ENCODE measurements at places on chromosomes 11 and 22.
A peak's percentile ranks its signal among the peaks of the same experiment; 100 is the strongest.

DNA sequence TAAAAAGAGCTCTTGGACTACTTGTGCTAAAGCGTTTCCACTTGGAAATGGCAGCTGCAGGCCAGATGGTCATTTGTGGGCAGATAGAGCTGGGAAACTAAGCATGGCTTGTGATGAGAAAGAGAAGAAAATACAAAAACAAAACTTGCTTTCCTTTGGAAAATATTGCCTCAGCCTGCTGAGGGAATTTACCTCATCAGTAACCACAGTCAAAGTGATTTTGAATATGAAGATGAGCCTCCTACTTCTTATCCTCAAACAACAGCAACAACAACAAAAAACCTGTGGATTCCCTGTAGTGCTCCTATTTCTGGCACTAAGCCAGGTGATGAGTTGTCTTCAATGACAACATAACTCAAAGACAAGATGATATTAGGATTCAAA, 62.7 kb upstream of the FIBIN start:
- DNase-seq, result peak; percentile 1

DNA sequence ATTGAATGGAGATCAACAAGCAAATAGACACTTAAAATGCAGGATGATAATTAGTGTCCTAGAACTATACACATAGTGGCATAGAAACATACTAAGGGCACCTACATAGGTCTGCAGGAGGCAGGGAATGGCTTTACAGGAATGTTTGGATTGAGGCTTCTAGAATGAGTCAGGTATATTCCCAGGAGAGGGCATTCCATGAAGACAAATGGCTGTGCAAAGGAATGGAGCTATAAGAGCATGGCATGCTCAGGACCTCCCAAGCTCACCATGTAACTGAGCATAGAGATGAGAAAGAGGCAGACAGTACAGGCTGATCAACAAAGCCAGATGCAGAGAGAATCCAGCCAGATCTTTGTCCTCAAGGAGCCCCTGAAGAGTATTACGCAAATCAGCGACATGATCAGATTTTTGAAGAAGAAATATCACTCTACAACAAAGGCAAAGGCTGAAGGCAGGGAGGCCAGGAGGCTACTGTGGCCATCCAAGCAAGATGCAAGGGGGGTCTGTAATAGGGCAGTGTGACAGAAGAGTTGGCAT, 211.1 kb upstream of the MTNR1B start:
- DNase-seq, result no peak

DNA sequence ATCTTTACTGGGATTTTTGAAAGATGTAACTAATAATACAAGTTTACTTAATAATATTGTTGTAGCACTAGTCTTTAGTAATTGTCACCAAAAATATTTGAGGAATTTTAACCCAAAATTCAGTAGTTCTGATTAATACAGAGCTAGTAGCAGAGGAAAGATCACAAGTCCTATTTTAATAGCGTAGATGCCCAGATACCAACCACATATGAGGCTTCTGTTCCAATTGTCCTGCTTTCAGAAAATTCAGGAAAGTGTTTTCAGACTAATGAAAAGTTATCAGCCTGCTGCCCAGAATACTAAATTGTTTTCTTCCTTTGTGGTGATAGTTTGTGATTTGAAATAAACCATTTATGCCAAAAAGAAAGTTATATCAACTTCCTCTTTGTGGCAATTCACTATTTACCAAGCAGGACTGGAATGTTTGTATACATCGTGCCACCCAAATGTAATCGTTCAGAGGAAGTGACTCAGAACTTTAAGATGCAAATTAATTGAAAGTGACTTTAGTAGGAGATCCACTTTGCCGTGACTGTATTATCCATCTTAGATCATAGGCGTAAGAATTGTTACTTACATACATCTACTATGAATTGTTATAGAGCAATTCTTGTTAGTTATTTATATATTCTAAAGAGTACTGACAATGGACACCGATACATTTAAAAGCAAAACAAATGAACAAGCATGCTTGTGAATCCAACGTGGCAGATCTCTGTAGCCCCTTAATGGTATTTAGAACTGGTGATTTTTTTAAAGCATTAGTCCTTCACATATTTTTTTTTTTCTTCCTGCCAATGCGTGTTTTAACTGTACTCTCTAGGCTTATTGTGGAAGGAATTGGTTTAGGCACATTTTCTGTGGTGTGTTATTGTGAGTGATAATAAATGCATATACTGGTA, 231.0 kb downstream of the DDX10 start:
- DNase-seq, result no peak

DNA sequence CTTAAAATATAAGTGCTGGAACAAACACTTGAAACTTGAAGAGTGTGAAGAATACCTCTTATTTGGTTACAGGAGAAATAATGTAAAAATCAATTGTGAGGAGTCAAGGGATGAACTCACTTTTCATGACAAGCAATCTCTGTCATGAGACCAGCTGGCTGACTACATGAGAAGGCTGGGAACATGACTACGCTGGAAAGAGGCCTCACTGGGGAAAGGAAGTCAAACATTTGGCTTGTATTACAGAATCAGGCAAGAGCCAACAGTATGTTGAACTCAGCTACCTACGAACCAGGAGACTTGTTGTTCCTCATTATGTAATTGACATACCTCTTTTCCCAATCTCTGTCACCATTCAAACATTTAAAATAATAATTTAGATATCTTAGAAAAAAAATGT, 14.4 kb downstream of the DCDC1 start:
- no peak for DNase-seq

GRCh38 chr11:17489751-17490150, 13.1 kb upstream of the ABCC8 start:
- no peak for DNase-seq

DNA sequence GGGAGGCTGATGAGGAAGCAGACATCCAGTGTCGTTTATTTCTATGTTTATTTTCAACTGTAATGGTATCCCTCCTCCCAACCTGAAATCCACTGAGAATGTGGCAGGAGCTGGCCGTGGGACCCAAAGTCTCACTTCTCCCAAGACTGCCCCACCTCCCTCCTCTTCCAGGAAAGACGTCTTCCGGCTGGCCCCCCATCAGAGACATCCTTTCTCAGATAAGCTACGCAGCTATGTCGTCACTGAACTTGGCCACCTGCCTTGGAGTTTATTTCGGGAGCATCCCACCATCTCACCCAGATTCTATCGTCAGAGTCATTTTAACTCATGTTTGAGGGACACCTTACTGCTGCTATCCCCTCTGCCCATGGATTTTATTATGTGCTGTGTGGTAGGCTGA, 13.9 kb downstream of the TMEM184B start:
- no peak for DNase-seq

GRCh38 chr11:64753380-64754123, 6.2 kb downstream of the PYGM start:
- DNase-seq, result no peak

DNA sequence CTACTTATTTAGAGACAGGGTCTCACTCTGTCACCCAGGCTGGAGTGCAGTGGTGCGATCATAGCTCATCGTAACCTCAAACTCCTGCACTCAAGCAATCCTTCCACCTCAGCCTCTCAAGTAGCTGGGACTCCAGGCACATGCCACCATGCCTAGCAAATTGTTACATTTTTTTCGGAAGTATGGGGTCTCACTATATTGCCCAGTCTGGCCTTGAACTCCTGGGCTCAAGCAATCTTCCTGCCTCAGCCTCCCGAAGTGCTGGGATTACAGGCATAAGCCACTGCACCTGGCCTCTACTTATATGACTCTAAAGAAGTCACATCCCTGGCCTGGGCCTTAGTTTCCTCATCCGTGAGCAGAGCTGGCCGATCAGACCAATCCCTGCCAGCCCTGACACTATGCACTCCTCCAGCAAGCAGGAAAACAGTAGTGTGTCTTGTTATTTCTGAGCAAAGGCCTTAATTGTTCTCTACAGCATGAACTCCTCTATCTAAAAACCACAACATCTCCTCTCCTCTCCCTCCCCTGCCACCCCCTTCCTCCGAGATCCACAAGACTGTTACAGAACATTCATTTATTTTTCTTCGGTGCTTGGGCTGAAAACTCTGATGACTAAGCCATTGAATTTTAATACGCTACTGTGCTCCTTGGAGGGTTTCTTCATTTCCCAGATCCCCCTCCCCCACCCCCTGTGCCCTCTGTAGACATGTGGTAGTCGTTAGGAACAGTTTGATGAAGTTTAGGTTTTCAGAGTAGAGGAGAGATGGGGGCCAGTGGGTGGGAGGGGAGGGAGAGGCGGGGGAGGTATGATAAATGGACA, 91.5 kb downstream of the ABTB2 start:
- no peak for DNase-seq

DNA sequence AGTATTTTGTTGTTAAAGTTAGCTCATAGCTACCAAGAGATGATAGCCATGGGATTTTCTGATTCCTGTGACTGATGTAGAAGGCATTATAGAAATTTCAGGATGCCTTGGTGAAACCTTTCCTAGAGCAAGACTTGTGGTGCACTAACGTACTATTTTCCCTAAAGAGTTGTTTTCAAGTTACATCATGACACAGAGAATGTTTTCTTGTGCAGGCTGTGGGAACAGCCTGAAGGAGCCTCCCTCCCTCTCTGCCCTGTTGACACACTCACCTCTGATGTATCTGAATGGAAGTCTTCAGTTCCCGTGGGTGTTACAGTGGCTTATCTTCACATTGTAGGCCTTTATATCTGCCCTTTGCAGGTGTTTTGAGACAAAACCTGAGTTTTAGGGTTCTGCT, 121.6 kb downstream of the LDLRAD3 start:
- no peak for DNase-seq

All from erythroblast (primary cell).